ENCODE measurements at places on chromosomes 1 and 21. TPM values are rescaled to one million over a fixed set of nuclear protein-coding genes. Genes with fewer than 3 reads are reported as not detected.

Gene NTMT2
- not detected for polyA plus RNA-seq

Gene HES3
- polyA plus RNA-seq = not detected

Gene FMN2
- polyA plus RNA-seq = 6.9 TPM

Gene C1orf56
- polyA plus RNA-seq = 1.9 TPM

Gene GSTM5
- polyA plus RNA-seq = 12.5 TPM

Gene SLC35F3
- polyA plus RNA-seq = 0.05 TPM

Gene SPRR2B
- polyA plus RNA-seq = not detected

Gene TEX50
- not detected for polyA plus RNA-seq

Gene GPR157
- 1.1 TPM for polyA plus RNA-seq

Gene AMY1C
- polyA plus RNA-seq = not detected

Gene MAGI3
- 4.8 TPM for polyA plus RNA-seq

Gene SFN
- 0.10 TPM for polyA plus RNA-seq

Gene OR2T35
- not detected for polyA plus RNA-seq

Gene ORC1
- polyA plus RNA-seq = 2.3 TPM

Gene LRRN2
- not detected for polyA plus RNA-seq

Gene COL18A1
- polyA plus RNA-seq = 37.0 TPM

Gene SPATA45
- polyA plus RNA-seq = not detected

Gene SPRR2G
- polyA plus RNA-seq = not detected

Gene ELOVL1
- polyA plus RNA-seq = 165 TPM

Gene ZNF593OS
- not detected for polyA plus RNA-seq

Gene SPRR2E
- polyA plus RNA-seq = not detected

Gene RXFP4
- not detected for polyA plus RNA-seq

Gene CADM3
- polyA plus RNA-seq = 0.01 TPM
